Activated CD8-positive, alpha-beta memory T cell treated with anti-CD3 and anti-CD28 coated beads for 48 hours (primary cell): ENCODE measurements at places on chromosomes 7 and 10.

GRCh38 chr7:41431671-41432070, 271.2 kb downstream of the INHBA start:
- DNase-seq: no peak

DNA sequence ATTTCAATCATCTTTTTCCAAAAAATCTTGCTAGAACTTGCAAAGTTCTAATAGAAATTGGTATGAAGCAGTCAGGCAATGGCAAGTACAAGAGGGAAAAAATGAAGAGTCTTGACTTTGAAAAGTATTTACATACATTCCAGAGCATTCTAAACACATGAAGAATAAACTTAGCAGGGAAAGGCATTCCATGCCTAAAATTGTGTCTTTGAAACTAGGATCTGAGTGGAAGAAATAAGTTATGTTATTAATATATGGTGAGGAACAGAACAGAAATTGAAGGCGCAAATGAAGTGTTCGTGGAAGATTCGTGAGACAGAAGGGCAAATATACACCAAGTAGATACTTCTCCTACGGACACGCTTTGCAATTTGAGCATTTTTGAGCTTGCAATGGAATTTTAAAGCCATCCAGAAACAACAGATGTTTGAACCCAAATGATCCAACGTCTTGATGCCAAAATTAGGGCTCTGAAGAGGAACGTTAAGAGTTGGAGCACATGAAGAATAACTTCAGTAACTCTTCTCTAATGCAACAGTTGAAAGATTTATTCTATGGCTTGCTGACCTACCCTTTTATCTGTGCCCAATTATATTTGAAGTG, 40.6 kb upstream of the SEPTIN7 start:
- no peak for DNase-seq

- no peak for DNase-seq
Observed at GRCh38 chr7:30765408-30765807, 5.8 kb upstream of the MINDY4 start.

DNA sequence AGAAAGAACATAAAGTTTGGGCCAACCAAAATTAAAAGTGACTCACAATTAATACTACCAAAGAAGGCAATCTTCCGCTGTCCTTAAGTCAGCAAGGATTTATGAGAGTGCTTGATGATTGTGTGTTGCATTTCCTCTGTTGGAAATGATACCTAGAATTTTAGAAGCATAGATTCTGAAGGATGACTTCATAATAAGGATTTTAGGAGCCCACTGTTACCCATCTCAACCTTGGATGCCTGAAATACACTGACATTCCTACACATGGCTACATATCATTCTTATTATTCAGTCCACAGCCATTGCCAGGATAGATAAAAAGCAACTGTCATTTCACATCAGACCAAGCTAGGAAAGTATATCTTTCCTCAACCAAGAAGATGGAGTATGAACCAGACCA, 823.8 kb downstream of the LRMDA start:
- no peak for DNase-seq

- no peak for DNase-seq
Observed at GRCh38 chr7:158894825-158895224, 38.5 kb downstream of the DYNC2I1 start.
